ENCODE measurements at places on chromosomes 7 and 10.

DNA sequence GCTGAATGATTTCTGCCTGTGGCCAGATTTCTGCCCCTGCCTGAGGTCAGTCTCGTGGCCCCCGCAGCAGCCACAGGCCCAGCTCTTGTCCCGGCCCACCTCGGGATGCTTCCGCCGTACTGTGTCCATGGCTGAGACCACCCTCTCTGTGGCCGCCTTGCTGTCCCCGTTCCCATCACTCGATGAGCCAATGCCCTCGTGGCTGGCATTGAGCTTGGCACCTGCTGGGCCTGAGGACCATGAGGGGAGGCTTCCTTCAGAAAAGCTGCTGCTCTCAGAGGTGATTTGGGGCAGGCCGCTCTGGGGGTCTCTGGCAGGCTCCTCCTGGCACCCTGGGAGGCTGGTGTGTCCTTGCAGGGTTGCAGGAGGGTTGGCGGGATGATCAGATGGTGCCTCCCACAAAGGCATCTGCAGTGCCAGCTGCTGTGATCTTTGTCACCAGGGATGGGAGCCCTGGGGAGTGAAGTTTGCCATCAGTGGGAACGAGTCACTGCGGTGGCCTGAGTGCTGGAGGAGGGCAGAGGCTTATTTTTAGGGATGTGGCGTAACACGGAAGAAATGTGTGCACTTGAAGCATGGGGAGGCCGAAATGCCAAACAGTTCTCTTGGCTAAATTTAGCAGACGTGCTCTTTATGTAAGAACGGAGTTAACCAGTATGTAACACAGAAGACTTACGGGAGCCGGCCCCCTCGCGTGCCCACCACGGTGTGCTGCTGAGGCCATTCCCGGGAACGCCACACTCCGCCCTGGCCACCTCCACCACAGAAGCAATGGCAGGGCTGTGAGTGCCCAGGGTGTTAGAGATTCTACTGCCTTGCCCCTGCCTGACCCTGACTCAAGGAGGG, 47.7 kb downstream of the VIPR2 start:
- no peak for DNase-seq

DNA sequence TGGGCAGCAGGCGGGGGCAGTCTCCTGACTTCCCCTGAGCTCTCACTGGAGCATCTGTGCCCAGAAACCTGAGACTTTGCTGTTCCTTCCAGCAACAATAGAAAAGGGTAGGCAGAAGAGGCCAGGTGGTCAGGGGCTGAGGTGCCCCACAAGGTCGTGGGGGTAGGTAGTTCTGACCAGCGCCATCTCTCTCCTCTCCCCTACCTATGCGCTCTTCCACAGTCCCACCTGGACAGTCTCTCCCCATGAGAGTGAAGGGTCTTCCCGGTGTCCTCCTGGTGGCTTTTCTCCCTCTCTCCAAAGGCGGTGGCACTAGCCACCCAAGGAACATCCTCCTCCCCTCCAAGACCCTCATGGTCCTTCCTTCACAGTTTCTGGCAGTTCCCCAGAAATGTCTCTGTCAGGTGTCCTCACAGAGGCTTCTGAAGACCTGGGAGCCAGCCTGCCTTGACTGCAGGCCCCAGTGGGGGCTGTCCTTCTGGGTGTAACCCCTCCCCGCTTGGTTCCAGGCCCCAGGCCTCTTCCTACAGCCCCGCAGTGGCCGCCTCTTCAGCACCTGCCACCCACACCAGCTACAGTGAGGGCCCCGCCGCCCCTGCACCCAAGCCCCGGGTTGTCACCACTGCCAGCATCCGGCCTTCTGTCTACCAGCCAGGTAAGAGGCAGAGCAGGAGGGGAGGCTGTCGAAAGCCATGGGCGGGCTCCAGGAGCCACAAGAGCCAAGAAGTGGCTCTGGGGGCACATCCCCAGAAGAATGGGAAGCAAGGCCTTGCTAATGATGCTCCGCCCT, 41.3 kb downstream of the LDB3 start:
- DNase-seq = no peak

GRCh38 chr10:3413937-3414666, 241.5 kb upstream of the PITRM1 start:
- DNase-seq = no peak

- no peak for DNase-seq
Measured at GRCh38 chr10:23556727-23557440, 118.0 kb downstream of the OTUD1 start.

GRCh38 chr10:24288581-24288980, 79.6 kb downstream of the KIAA1217 start:
- DNase-seq = no peak

GRCh38 chr7:29879609-29880008, 73.3 kb downstream of the WIPF3 start:
- no peak for DNase-seq

- no peak for DNase-seq
Measured at GRCh38 chr7:150339409-150339809, 2.0 kb downstream of the RARRES2 start.

DNA sequence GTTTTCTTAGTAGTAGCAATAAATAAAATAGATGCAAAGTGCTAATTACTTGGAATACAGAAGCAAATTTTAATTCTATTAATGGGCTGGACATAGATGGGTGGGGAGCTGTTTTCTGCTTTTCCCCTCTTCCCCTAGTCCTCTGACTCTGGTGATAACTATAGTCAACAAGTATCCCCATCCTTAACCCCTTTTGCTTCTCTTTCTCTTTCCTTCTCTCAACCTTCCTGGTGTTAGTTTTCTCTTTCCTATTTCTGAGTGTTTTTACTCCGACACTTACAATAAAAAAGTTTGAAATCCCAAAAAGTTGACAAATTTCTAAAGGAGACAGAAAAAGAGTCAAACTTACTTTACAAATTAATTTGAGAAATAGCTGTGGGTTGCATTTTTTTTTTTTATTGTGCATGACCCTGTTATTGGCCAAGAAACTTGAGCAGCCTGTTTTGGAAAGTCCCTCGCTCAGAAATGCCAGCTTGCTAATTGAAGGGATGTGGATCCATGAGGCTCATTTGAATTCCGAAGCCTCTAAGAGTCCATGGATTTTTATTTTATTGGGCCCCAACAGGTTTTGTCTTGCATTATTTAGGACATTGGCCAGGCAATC, 2.4 kb downstream of the FAS start:
- no peak for DNase-seq

DNA sequence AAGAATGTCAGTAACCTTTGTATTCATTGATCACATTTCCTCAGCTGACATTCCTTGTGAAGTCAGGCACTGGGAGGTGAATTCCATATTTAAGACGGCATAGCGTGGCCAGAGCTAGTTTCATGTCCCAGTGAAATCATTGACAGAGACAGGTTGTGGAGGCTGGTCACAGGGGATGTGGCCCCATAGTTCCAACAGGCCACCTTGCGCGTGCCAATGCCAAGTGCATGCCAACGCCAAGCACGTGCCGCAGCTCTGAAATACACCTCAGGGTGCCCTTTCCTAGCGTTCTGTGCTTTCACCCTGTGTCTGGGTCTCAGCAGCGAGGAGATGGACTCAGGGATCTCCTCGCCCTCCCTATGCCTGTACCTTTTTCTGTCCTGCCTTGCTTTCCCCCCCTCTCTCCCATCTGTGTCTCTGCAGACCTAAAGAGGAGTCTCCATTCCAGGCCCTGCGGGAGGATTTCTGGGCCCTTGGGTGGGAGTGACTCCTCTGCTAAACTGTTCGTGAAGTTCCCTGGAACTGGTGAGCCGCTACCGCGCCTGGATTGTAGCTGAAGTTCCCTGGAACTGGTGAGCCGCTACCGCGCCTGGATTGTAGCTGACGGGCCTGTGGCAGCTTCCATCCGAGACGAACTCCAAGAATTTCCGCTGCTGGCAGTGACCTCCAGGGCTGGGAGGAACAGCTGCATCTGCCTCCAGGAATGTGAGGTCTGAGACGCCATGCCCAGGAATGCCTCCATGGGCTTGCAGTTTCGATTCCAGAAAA, 19.7 kb downstream of the AQP1 start:
- no peak for DNase-seq

GRCh38 chr7:76302347-76303201, at the start of gene HSPB1:
Gene HSPB1, plus strand, starts transcription at chr7:76302673. Its CDS starts 40 bp downstream, at chr7:76302713.
- no peak for DNase-seq

- peak; percentile 44 for DNase-seq
Measured at GRCh38 chr7:44098092-44099068, 5.8 kb upstream of the AEBP1 start.

DNA sequence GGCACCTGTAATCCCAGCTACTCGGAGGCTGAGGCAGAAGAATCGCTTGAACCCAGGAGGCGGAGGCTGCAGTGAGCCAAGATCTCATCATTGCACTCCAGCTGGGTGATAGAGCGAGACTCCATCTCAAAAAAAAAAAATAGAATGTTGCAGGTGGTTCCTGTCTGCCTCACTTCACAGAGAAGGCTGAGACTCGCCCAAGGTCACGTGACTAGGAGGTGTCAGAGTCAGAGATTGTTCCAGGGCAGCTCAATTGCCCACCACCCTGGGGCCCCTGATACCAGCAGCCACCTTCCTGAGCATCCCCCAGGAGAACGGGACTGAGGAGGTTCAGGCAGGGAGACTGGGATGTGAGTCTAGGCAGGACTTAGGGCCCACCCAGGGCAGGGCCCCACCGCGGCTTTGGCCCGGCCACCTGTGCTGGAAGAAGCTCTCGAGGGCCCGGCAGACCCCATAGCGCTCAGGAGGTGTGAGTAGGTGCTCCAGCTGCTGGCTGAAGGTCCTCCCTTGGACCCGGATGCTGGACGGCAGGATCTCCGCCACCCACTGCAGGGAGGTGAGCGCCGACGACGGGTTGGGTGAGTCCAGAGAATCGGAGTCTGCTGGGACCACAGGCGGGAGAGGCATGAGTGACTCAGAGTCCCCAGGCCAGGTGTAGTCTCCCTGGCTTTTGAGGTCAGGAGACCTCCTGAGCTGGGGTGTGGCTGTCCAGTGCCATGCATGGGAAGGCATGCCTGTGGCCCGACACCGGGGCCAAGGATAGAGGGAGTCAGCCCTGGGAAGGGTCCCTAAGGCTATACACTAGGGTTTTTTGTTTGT, 30.9 kb downstream of the GRID2IP start:
- DNase-seq = peak; percentile 85

- DNase-seq = no peak
Measured at GRCh38 chr7:68107968-68108367, 1111.3 kb downstream of the TYW1 start.

- DNase-seq = no peak
Measured at GRCh38 chr10:109882251-109883057, 40.9 kb downstream of the XPNPEP1 start.

DNA sequence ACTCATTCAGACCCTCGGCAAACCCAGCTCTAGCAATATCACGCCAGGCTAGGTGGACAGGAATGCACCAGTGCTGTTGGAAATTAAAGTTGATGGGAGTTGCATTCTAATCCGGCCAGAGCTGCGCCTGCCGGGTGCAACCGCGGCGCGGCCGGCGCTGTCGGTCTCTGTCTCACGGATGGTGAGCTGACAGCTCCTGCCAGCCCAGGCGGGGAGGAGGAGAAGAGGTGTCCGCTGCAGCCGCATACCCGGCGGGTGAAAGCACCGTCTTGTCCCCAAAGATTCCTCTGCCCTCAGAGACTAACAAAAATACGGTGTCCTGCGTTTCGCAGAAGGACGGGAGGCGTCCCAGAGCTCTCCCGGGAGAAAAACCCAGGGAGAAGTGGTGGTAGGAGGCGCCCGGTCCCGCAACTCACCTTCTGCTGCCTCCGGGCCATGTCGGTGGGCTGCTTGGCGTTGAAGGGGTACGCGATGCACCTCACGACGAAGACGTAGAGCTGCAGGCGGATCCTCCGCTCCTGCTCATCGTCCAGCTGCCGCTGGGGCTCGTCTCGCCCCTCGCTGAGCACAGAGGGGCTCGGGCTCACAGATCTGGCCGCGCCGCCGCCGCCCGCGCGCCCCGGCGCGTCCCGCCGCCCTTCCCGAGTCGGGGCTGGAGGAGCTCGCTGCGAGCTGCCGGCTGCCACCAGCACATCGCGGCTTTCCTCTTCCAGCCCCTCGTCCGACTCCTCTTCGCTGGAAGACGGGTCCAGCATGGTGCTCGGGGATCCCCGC, 490 bp downstream of the CADPS2 start:
- DNase-seq = no peak

GRCh38 chr10:122263971-122264370, 7.1 kb upstream of the BTBD16 start:
- no peak for DNase-seq

GRCh38 chr7:883055-884021, 7.0 kb downstream of the GET4 start:
- DNase-seq = no peak

DNA sequence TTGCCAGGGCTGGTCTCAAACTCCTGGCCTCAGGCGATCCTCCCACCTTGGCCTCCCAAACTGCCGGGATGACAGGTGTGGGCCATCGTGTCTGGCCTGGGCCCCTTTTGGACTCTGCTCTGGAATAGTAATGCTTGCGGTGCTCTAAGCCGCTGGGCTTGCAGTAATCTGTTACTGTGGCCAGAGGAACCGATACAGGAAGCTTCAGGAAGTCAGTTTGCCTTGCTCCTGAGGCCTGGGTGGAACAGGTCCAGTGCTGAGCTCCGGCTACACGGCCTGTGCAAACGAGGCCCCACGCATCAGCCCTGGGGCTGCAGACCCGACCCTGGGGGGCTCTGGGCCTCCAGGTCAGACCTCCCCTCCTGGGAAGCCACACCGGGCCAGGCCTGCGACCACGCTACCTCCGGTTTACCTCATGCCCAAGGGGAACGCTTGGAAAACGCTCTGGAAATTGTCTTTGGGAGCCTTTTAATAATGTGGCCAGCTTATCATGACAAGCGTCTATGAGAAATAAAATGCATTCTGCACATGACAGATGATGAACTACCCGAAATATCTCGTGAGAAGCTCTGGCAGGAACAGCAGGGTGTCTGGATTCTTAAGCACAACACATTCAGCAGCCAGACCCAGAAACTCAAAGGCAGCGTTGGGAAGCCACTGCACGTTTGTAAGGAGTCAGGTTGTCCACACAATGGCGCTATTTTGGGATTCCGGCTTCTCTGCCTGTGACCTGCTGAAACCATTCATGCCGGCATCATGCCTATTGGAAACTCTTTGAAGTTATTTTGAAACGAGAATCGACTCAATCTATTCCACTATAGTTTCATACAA, 10.1 kb upstream of the ADAP1 start:
- no peak for DNase-seq

DNA sequence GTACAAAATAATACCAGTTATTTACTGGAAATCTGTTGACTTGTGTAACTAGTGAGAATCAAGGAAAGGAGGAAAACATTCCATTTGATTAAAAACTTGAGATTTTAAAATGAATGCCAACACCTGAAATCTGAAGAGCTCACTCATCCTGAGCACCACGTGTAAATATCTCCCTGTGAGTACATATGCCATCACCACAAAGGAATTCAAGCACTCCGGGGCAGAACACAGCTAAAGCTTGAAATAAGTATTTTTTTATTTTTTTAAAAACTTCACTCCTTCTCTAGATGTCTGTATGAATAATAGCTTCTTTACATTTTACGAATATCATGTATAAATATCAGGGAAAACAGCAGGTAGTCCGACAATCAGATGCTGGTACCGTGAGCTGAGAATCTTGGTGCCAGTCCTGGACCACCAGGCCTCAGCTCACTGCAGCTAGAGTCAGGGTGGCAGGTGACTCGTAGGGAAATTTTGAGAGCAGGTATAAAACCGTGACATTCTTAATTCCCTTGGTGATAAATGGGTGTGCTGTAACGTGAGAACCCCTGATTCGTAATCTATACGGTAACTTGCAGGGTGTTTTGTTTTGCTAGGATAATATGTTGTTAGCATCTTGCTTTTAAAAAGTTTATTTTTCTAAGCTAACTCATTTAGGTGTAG, 12.7 kb downstream of the LMTK2 start:
- DNase-seq = no peak
